ENCODE measurements at places on chromosomes 2 and 18.

- no peak for DNase-seq
Observed at GRCh38 chr2:45227347-45227746, 218.1 kb upstream of the SIX2 start.

GRCh38 chr2:37802899-37803379 is 122.1 kb upstream of the RMDN2 start:
- peak; percentile 91 for DNase-seq

GRCh38 chr18:37368110-37368954 is 197.3 kb downstream of the CELF4 start:
- no peak for DNase-seq

- DNase-seq = no peak
Observed at GRCh38 chr2:102438578-102438977, 15.6 kb downstream of the IL18RAP start.

GRCh38 chr2:213281156-213281555 is 3.1 kb upstream of the SPAG16 start:
- peak; percentile 46 for DNase-seq

- DNase-seq = no peak
Observed at GRCh38 chr18:38923540-38923939, 1357.9 kb upstream of the CELF4 start.

DNA sequence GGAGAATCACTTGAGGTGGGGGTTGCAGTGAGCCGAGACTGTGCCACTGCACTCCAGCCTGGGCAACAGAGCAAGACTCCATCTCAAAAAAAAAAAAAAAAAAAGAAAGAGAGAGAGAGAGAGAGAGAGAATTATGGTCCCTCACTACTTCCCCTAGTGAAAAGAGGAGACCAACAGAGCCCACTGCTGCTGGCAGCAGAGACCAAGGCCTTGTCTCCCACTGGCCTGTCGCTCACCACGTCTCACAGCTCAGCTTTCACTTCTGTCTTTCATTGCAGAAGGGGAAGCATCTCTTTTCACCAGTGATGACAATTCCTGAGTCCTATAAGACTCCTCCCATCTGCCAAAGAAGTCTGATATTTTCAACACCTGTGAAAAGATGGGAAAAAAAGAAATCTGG is 81.3 kb downstream of the CLHC1 start:
- no peak for DNase-seq

GRCh38 chr2:70906439-70907005 is 29.2 kb upstream of the ATP6V1B1 start:
- DNase-seq = no peak

- no peak for DNase-seq
Observed at GRCh38 chr2:134461511-134461910, 207.6 kb downstream of the MGAT5 start.

- no peak for DNase-seq
Observed at GRCh38 chr18:8984131-8984721, 118.3 kb upstream of the NDUFV2 start.

GRCh38 chr2:232420463-232421188 is 14.0 kb downstream of the ALPG start:
- DNase-seq = no peak

- DNase-seq = no peak
Observed at GRCh38 chr2:26649322-26649721, 8.2 kb upstream of the CIB4 start.

GRCh38 chr2:21282515-21282898 is 158.7 kb downstream of the TDRD15 start:
- DNase-seq = no peak

- no peak for DNase-seq
Observed at GRCh38 chr2:74262681-74263080, 64.3 kb downstream of the MTHFD2 start.

GRCh38 chr18:69947361-69948133 is at the start of gene CD226:
Gene CD226 (minus strand): TSS chr18:69947873. CDS start chr18:69947406, 467 bp downstream.
- no peak for DNase-seq

DNA sequence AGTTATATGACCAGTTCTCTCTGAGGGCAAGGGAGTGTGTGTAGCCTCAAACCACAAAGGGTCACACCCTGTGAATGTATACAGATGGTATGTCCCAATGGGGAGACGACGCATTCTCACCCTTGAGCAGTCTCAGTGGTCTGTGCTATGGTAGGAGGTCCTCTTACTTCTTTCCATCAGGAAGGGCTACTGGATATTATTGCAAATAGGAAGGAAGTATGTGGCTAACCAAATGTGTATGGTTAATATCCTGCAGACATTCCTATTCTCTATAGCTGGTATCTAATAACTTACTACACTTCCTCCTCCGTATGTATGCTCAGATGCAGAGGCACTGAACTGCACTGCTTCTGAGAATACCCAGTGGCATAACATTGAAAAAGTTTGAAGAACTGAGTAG is 306.7 kb upstream of the CCDC68 start:
- no peak for DNase-seq

DNA sequence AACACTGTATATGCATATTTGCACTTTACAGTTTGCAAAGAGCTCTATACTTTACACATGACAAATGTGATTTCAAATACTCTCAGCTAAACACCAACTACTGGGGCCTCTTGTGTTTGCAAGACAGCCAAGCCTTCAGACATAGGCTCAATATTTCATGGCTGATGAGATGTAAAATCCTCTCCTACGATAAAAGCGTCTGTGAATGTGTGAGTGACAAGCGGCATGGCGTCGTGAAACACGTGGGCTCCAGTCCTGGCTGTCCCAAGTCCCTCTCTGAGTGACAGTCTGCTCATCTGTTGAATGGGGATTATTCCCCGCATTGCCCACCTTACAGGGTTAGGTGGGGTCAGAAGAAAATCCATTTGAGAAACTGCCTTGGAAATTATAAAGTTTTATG is 489.8 kb downstream of the RNF144A start:
- DNase-seq = no peak

- peak; percentile 55 for DNase-seq
Observed at GRCh38 chr2:217430916-217431576, 571.2 kb upstream of the TNP1 start.

Data from fibroblast of the conjunctiva (primary cell).